ENCODE measurements at places on chromosomes 2 and 18.

DNA sequence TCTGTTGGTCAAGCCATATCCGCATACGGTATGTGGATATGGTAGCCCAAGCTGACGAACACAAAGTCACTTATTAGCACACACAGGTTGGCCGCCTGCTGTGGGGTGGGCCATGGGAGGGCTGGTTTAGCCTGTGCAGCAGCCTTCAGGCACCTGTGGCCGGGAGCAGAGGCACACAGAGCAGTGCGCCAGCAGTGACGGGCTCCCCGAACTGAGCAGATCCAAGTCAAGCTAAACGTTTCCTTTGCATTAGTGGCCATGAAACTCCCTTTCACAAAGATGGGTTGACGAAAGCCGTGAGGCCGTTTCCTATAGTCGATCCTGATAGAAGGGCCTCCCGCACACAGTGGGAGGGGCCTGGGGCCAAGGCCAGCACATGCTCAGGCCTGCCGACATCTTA is 72.1 kb downstream of the TSHZ1 start:
- no peak for DNase-seq

- DNase-seq = no peak
Observed at GRCh38 chr2:60472041-60472440, 81.4 kb downstream of the BCL11A start.

GRCh38 chr18:79625195-79625923 is 54.2 kb upstream of the CTDP1 start:
- DNase-seq = no peak

- DNase-seq = peak; percentile 73
Observed at GRCh38 chr2:146579147-146579930, 1265.5 kb upstream of the ACVR2A start.

DNA sequence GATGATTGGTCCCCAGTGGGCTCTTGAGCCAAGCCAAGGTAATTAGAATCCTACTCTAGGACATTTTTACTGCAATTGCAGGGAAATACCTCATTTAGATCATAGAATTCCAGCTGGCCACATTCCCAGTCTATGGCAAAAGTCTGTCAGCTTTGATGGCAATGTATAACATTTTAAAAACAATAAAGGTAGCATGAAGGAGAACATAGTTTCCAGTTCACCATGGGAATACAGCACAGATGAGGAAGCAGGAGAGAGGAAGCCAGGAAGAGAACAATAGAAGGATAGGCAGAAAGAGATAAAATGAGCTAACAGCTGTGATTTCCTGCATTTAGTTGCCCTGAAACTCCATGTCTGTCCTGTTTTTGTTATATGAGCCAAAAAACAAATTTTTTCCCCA is 897.3 kb upstream of the DDX18 start:
- no peak for DNase-seq

- peak; percentile 86 for DNase-seq
Observed at GRCh38 chr2:172282944-172283343, 144.4 kb upstream of the ITGA6 start.
